Effector CD8-positive, alpha-beta T cell (primary cell): ENCODE measurements at places on chromosomes 7 and 10.

GRCh38 chr10:69213591-69214311 is 6.4 kb upstream of the HKDC1 start:
- no peak for DNase-seq

GRCh38 chr10:4130685-4131084 is 345.7 kb upstream of the KLF6 start:
- no peak for DNase-seq

GRCh38 chr10:133165556-133166503 is 5.8 kb downstream of the KNDC1 start:
- no peak for DNase-seq

DNA sequence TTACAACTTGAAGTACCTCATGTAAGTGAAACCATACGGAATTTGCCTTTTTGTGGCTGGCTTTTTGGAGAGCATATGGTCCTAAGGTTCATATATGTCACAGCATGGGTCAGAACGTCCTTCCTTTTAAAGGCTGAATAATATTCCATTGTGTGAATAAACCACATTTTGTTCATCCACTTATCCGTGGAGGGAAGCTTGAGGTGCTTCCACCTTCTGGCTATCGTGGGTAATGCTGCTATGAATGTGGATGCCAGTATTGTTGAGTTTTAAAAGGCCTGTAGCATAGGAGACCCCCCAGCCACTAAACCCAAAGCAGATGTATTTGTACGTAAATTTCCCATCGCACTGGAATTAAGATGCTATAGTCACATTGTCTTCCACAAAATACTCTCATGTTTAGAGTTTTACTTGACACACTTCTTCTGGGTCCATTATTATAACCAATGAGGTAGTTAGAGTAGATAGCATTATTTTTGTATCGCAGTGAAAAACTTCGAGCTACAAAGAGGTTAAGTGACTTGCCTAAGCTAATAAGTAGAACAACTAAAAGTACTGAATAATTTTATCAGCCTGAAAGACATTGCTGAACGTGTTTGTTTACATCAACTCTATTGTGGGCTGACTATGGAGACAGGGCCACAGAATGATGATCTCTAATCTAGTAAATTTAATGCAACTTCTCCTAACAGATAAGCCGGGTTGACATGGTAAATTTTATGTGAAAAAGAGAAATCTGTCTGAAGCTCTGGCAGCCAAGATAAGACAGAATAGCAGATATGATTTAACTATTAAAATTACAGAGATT is 183.0 kb upstream of the CTBP2 start:
- no peak for DNase-seq

- peak; percentile 63 for DNase-seq
These were observed 126.5 kb downstream of the ZMIZ1 start for GRCh38 chr10:79195091-79195923.

DNA sequence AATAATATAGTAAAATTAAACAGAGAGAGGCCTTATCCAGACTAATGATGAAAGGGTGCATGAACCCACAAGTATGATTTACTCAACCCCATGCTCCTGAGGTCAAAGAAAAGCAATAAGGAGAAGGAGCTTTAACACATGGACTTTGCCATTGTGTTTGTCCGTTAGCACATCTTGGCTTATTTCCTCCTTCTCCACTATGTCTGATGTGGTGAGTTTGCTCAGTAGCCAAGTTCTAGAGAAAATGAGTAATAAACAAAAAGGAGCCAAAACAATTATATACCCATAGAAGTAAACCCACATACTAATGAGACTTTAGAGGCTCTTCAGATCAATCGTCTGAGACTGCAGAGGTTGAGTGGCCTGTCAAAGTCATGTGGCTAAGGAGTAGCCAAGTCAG is 26.1 kb upstream of the ADD3 start:
- DNase-seq = no peak

- DNase-seq = no peak
These were observed 144.5 kb downstream of the FRMD4A start for GRCh38 chr10:14186245-14186644.

DNA sequence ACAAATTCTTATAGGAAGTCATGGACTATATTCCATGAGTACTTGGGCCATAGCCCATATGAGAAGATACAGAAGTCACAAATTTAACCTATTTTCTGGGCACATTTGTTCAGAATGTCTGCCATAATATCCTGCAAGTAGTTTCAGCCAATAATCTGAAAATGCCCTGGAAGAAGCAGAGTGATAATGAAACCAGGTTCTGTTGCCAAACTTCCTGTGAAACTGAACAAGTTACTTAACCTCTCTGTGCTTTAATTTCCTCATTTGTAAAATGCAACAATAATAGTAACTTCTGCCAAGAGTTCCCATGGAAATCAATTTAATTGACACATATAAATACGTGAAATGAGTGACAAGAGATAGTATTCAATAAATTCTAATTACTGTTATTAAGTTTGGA is 88.8 kb downstream of the SEMA3C start:
- no peak for DNase-seq

GRCh38 chr7:55502858-55503440 is 69.4 kb downstream of the VOPP1 start:
- DNase-seq = no peak
